ENCODE measurements at places on chromosomes 1 and 21.
A peak's percentile ranks its signal among the peaks of the same experiment; 100 is the strongest.

- DNase-seq: no peak
Measured at GRCh38 chr21:25176637-25177412, 430.5 kb downstream of the MRPL39 start.

DNA sequence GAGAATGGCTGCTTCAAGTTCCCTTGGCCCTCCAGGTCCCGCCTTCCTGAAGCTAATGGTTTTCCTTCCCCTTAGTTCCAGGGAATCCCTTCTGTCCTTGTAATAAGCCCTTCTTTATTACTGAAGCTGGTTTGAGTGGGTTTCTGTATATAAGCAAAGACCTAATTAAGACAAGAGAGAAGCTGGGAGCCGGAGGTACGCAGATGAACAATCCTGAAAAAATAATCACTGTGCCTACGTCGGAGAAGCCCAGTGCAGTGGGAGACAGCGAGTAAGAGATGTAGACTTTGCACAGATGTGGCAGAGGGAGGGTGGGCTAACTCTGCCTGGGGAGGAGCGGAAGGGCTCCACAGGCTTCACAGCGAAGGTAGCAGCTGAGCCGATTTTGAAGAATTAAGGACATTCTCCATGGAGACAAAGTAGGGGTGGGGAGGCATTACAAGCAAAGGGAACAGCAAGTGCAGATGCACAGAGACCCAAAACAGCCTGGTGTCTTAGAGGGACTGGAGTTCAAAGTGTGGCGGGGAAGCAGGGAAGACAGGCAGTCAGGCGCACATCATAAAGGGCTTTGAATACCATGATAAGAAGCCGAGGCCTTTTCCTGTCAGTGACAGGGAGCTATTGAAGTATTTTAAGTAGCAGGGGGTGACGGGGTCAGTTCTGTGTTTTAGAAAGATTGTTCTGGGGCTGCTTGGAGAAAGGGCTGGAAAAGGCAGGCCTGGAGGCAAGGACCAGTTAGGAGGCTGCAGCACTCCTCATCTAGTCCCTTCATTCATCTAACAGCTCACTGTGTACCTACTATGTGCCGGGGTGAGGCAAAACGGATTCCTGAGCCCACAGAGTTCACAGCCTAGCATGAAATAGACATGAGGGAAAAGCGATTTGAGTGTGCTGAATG lies 6.5 kb downstream of the RIMS3 start:
- no peak for DNase-seq

DNA sequence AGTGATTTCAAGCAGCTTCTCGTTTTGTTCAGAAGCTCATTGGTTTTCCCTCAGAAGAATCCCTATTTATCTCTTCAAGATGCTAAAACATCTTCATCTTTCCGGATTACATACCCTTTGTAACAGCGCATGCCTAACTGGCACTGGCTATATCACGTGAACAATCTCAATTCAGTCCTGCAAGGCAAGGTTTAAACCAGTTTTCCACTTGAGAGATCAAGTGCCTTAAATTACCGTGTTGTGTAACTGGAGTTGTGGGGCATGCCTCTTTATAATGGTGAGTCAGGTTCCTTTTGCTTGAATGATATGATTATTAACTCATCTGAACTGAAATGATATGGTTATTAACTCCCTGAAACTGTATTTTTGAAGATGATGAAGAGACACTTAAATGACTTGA lies 11.0 kb upstream of the ZFP69B start:
- DNase-seq: no peak

DNA sequence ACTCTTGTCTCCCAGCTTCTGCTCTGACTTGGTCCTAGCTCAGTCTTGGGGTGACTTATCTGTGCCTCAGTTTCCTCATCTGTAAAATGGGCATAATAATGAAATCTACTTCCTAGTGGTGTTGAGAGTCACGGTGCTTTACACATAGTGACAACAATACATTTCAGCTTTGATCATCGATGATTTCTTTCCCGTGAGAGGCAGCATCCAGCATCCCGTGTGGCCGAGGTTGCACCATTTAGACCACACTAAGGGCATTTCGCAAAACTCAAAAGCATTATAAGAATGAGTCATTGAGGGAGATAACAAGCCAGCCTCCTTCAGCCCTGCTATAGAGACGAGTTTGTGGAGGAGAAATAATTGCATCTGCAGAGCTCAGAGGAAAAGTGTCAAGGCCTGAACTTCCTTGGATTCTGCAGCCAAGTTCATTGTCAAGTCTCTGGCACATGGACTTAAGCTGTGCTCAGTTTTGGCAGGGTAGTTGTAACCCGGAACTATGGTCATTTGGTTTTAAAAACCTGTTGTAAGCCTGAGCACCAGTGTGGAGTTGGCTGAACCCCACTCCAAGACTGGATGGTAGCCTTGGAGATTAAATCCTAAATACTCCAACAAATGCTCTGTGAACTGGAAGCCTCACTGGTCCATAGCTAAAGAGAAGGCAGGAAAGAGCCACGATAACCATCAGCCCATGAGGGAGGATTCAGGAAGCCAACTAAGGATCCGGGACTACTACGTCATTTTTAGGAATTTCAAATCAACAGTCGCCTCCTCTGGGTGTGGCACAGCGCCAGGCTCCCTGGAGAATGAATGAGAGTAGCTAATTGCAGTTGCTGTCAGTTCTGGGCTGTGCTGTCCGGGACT lies 64.2 kb downstream of the TCP10L start:
- no peak for DNase-seq

- no peak for DNase-seq
Measured at GRCh38 chr1:2968471-2968881, 52.8 kb upstream of the ACTRT2 start.

DNA sequence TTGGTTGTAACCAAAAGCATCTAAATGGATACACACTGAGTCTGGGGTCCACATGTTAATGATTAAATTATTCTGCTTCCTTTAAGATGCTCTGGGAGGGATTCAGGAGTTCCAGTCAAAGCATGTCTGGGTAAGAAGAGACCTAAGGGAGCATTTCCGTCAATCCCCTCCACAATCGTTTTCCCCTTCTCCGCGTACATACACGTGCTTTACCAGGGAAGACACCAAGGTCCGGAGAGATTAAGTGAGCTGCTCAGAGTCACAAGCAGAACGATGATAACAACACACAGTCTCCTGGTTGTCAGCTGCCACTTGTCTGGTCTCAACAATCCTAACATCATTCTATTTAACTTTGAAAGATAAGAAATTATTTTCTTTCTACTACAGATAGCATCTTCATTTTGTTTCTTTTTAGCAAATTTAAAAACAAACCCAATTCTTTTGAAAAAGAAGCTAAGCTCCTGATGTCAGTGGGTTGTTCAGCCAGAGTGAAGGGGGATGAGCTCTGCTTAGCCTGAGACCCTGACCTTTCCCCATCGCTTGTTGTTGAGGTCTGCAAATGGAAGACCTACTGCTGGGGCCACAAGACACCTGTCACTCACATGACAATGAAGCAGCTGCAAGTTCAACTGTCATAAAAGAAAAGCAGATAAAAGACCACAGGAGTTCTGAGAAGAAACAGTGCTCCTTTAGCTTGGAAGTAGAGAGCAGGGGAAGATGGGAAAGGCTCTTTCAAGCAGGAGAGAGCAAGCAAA lies 4.5 kb downstream of the PAFAH2 start:
- no peak for DNase-seq

DNA sequence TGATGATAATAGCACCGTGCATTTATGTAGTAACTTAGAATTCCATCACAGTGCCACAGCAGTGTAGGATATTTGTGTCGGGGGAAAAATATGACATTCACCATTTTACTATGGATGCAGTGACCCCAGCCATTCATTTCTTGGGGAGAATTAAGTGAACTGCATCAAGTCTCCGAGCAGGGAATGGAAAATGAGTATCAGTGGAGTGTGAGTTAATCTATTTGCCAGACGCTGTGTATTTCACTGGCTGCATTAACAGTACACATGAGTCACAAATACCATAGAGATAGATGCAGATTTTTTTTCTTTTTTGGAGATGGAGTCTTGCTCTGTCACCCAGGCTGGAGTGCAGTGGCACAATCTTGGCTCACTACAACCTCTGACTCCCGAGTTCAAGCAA lies 33.8 kb upstream of the SLC45A1 start:
- no peak for DNase-seq

GRCh38 chr1:31029026-31029425 lies 36.5 kb downstream of the PUM1 start:
- DNase-seq: no peak

- peak; percentile 63 for DNase-seq
Measured at GRCh38 chr1:155166471-155167165, 6.5 kb downstream of the KRTCAP2 start.

- DNase-seq: no peak
Measured at GRCh38 chr1:239421811-239422210, 35.4 kb downstream of the CHRM3 start.

- DNase-seq: no peak
Measured at GRCh38 chr1:161088587-161089110, 709 bp downstream of the NECTIN4 start.

- no peak for DNase-seq
Measured at GRCh38 chr1:166488327-166488726, 321.5 kb upstream of the FAM78B start.

GRCh38 chr1:59502009-59502691 lies 205.3 kb downstream of the FGGY start:
- DNase-seq: no peak

GRCh38 chr1:182595641-182596240 lies 6.7 kb upstream of the RNASEL start:
- peak; percentile 62 for DNase-seq

- DNase-seq: no peak
Measured at GRCh38 chr1:235783148-235783776, 83.4 kb downstream of the LYST start.

GRCh38 chr1:54325703-54326461 lies 80.3 kb downstream of the SSBP3 start:
- DNase-seq: no peak

DNA sequence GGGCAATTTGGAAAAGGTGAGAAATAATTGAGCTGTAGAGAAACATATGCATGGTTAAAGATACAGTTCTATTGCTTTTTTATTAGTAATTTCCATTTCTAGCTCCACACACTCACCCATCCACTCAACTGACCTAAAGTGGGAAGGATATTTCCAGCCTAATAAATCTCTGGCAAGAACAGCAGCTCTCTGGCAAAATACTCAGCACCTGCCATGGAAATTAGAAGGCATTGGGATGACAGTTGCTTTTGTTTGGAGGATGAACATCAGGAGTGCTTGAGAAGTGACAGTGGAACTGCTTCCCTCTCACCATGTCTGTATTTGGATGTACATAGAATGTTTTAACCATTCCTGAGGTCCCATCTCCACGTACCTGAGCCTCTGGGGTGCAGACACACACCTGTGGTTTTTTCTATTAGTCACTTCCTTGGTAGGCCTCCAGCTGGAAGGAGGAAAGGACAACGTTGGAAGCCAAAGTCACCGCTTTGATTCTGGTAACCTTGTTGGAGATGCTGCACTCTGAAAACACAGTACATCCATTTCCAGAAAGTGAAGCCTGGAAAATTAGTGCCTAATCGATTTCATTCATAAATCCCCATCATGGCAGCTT lies 62.3 kb upstream of the RUNX1 start:
- no peak for DNase-seq

DNA sequence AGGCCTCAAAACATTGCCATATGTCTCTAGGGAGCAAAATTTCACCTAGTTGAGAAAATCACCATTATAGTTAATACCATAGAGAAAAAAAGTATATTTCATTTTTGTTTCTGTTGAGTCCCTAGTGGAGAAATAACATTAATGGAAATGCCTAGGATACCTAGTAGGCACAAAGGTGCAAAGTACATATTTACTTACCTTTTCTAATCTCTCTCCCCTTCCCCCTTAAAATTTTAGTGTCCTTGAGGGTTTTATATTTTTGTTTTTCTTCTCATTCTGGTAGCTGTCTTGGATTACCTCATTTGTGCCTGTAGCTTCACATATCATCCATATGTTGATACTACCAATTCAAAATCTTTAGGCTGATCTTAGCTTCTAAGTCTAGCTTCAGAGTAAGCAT lies 127.0 kb downstream of the MAGI3 start:
- DNase-seq: no peak

DNA sequence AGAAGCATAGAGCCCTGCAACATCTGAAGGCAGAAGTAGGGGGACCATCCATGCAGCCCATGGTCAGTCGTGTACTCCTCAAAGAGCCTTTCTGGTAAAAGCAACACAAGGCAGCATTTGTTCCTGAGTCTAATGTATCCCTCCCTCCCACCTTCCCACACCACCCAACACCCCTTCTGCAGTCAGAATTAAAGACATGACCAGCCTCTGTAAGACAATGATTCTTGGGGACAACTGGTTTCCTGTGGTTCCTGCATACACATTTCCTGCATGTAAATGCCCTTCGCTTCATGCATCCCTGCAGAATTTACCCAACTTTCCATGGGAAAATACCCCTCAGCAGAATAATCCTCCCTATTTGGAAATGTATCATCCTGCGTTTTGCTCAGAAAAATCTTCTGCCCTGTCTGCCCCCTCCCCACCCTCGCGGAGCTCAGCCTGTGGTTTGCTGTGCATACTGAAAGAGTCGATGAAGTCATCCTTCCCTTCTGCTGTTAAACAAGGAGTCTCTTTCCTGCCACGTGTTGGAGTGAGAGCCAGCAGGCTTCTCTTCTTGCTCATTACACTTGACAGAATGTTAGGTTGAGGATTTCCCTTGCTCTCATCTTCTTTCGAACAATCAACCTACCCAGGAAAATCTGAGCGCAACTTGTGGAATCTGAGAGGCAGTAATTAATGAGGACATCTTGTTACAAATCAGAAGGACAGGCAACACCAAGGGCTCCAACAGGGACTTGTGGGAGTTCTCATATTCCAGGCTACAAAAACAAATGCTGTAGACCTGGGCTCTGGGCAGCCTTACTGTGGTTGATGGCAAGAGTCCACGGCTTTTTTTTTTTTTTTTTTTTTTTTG lies 4.7 kb downstream of the TNN start:
- no peak for DNase-seq

- DNase-seq: no peak
Measured at GRCh38 chr1:150564051-150564991, 15.1 kb downstream of the MCL1 start.

- peak; percentile 67 for DNase-seq
Measured at GRCh38 chr21:36028127-36029069, 31.9 kb downstream of the SETD4 start.

DNA sequence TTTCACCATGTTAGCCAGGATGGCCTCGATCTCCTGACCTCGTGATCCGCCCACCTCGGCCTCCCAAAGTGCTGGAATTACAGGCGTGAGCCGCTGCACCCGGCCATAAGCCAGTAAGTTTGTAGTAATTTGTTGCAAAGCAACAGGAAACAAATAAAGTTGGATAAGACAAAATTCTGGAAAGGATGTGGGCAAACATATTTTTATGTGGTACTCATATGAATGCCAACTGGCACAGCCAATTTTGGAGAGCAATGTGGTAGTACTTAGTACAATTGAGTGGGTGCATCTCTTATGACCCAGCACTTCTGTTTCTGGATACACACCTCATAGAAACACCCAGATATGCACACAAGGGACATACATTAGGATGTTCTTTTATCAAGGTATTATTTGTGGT lies 8.4 kb upstream of the IL12RB2 start:
- no peak for DNase-seq

- no peak for DNase-seq
Measured at GRCh38 chr1:89279011-89279466, 6.4 kb upstream of the GBP5 start.
